Heart left ventricle (tissue), 16 donors: ENCODE measurements at places on chromosomes 4 and X. TPM values are rescaled to one million over a fixed set of nuclear protein-coding genes. Genes with fewer than 3 reads are reported as not detected.
A peak's percentile ranks its signal among the peaks of the same experiment; 100 is the strongest.

Gene F8
- total RNA-seq: 49.6 TPM

Gene RTL9
- 0.56 TPM for total RNA-seq

Gene UGT2B17
- total RNA-seq: not detected

Gene S100G
- not detected for total RNA-seq

DNA sequence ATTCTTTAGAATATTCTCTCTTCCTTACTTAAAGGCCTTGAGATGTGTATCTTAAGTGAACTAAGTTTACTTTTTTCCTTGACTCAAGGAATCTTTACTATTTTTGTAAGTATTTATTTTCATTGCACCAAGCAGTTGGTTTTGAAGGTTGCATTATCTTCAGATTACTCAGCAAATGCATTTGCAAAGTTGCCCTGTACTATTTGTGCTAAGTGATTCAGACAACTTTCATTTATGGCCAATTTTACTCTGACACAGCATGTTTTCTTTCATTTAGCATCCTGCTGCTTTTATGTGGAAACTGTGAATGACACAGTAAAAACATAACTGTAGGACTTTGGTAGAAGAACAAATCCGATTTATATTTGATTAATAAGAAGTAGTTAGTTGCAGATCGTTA lies 191.0 kb downstream of the CCSER1 start:
- no peak for DNase-seq

DNA sequence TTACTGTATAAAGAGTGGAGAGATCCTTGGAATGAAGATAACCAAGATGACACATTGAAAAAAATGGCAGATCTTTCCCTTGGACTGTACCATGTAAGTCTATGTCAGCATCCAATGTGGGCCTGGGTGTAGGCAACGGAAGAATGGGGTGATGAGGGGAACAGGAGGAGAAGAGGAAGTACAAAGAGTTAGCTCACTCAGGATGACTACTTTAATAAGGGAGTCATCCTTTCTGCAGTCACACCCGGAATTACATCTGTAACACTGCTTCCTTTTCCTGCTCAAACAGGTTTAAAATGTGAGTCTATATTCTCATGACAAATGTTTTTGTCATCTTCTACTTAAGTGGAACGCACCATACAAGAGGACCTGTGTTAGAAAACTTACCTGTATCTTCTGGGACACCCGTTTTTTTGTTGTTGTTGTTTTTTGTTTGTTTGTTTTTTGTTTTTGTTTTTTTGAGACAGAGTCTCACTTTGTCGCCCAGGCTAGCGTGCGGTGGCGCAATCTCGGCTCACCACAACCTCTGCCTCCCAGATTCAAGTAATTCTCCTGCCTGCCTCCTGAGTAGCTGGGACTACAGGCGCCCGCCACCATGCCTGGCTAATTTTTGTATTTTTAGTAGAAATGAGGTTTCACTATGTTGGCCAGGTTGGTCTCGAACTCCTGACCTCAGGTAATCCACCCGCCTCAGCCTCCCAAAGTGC lies 18.0 kb downstream of the HPSE start:
- DNase-seq: no peak

- no peak for DNase-seq
Measured at GRCh38 chrX:42515939-42516338, 262.0 kb downstream of the PPP1R2C start.

DNA sequence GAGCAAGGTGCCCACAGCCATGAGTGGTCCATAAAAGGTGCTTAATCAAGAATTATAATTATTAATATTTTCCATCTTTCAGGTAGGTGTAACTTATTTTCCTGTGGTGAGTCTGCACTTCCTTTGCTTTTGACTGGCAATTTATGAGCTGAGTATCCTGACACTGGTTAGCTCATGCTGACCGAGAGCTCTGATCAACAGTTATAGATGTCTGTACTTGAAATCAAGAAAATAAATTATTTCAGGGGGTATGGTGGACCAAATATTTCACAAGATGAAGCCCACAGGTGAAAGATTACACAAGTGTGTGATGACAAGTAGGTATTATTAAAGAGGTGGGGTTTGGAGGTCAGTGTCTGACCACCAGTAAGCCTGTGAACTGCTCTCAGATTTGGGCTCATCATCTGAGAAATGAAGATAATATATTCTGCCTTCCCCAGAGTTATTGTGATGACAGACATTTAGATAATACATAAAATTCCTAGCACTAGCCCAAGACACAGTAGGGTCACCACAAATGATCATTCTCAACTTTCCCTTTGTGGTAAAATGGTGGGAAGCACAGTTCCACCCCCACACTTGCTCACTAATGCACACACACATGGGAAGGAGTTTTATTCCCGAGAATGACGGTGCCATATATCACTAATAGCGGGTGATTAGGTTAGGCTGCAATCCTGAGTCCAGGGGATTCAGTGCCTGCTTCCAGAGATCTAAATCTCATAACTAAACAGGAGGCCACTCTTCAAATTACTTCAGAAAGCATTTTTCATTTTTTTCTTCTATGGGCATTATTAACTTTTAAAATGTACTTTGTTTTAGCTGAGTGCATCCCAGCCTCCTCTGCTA lies 34.0 kb upstream of the PACRGL start:
- DNase-seq: no peak

DNA sequence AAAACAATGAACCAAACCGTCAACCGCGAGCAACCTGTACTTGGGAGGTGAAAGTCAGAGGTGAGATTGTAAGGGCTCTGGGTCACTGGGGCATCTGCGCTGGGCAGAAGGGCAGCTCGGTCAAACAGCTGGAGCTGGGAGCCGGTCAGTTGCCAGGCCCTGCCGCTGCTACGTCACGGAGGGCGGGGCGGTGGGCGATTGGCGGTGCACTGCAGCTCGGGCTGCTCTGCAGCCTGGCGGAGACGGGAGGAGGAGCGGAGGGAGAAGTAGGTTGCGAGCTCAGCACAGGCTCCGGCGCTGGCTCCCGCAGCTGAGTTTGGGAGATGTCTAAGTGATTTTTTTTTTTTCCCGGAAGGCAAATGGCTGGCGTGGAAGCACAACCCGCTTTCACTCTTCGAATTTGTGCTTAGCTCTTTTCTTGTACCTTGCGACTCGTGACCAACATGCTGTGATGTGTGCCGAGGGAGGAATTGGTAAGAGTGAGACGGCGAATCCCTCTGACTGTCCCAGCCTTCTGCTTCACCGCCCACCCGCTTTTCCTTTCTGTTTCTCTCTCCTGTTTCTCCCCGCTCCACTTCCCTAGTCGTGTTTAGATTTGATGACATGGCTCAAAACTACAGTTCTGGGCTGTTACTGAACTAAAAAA lies at the start of gene ATP10D:
Gene ATP10D (plus strand): TSS at position 229 of the 646 bp plus-strand sequence. CDS start 27,266 bp downstream, outside the sequence.
- peak; percentile 98 for DNase-seq

- no peak for DNase-seq
Measured at GRCh38 chrX:6134255-6134654, 94.4 kb downstream of the NLGN4X start.

- DNase-seq: no peak
Measured at GRCh38 chrX:39421006-39421405, 619.7 kb downstream of the MID1IP1 start.

- DNase-seq: no peak
Measured at GRCh38 chr4:173424899-173425805, 26.2 kb upstream of the SCRG1 start.

- no peak for DNase-seq
Measured at GRCh38 chr4:42417550-42417949, 20.3 kb downstream of the SHISA3 start.

DNA sequence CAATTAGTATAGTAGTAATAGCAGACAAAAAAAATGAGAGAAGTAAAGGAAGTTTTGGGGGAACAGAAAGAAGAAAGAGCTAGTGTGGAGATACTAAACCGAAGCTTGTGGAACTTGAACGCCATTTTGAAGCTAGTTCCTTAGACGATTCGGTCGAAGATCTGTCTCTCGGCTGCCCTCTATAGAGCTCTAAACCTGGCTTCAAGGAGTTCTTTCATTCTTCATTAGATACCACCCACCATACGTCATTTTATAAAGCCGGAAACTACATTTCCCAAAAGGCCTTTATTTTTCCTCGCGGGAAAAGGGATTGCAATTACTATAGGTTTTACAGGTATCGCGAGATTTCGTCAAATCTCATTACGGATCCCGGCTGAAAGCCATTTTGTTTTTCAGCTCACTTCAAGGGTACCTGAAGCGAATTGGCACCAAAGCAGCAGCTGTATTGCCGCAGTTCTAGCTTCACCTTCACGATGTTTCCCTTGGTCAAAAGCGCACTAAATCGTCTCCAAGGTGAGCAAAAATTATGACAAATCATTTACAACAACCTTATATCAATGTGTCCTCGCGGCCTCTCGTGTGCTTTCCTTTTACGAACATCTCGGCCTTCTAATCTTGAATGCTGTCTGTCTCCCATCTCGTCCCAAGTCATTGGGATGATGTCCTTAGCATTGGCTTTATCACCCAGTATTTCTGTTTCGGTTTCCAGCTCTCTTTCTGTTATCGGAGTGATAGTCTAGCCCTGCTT lies at the start of gene COX7B:
Gene COX7B (plus strand): TSS at position 388 of the 748 bp plus-strand sequence. CDS start 86 bp downstream, at position 474.
- DNase-seq: peak; percentile 53

- DNase-seq: no peak
Measured at GRCh38 chr4:10534820-10535219, 77.6 kb upstream of the ZNF518B start.

DNA sequence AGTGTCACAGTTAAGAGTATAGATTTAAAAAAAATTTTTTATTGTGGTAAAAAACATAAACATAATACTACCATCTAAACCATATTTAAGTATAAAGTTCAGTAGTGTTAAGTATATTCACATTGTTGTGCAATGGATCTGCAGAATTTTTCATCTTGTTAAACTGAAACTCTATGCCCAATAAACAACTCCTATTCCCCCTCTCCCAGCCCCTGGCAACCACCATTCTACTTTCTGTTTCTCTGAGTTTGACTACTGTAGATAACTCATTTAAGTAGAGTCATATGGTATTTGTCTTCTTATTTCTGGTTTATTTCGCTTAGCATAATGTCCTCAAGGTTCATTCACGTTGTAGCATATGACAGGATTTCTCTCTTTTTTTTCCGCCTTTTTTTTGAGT lies 112.4 kb downstream of the PTTG2 start:
- no peak for DNase-seq

GRCh38 chrX:129510331-129510730 lies 13.0 kb downstream of the SMARCA1 start:
- DNase-seq: no peak

DNA sequence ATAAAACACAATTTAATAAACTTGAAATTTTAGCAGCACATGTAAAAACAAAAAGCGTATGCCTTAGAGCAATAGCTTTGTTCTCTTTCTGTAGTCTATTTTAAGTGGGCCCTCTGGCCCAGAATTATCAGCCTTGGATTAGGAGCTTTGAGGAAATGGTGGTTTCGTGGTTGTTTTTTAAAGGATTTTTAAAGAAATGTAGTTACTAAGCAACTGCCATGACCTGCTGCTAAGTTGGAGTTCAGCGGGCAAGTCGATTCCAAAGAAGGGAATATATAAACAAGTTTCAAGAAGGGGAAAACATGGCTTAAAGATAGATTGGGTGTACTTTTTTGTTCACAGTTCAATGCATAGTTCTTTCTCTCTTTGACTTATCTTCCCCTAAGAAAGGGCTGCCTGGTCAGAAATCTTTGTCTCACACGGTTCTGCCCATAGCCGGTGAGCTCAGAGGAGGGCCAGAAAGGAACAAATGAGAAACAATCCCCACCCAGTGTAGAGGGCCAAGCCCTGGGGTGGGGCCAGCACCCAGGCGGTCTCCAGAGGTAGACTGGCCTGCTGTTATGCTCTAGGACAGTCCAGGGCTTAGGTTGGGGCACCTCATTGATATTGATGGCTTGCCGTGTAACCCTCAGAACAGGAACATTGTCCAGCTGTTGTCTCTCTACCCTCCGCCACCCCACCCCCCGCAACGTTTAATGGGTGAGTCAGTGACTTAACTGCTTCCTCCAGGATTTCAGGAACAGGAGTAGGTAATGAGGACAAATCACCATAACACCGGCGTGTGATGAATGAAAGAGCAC lies 32.5 kb downstream of the DLG3 start:
- DNase-seq: no peak

- no peak for DNase-seq
Measured at GRCh38 chr4:185036019-185036418, 17.7 kb downstream of the HELT start.

- DNase-seq: no peak
Measured at GRCh38 chrX:143663755-143664154, 27.9 kb upstream of the SLITRK4 start.

DNA sequence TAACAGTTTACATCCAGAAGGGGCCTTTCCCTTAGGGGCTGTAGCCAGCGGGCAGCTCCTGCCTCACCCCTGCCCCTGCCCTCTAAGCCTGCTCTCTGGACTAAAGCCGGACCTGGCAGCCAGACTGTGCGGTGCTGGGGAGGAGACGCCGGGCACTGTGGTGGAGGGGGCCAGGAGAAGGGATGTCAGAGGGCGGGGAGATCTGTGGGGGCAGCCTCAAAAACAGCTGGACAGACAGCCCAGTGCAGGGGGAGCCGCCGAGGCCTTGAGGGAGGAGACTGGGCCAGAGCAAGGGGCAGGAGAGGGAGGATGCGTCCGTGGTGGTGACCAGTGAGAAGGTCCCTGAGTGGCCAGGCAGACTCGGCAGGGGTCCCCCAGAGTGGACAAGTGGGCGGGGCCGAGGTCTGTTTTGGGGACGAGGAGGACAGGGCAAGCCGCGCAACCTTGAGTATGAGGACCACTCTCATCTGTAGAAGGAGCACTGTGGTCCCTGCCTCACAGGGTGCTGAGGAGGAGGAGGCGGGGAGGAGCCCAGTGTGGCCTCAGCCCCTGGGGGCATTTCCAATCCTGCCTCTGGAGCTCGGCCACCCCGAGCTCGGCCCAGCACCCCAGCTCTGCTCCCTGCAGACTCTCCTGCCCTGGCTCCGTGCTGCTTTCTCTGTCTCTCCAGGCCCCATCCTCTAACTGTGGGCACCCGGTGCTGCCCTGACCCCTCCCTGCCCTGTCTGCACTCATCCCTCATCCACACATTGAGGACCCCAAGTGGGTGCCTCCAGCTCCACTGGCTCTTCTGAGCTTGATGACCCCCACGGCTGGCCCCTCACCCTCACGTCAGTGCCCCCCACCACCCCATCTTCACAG lies 59.2 kb upstream of the NKX1-1 start:
- DNase-seq: no peak

DNA sequence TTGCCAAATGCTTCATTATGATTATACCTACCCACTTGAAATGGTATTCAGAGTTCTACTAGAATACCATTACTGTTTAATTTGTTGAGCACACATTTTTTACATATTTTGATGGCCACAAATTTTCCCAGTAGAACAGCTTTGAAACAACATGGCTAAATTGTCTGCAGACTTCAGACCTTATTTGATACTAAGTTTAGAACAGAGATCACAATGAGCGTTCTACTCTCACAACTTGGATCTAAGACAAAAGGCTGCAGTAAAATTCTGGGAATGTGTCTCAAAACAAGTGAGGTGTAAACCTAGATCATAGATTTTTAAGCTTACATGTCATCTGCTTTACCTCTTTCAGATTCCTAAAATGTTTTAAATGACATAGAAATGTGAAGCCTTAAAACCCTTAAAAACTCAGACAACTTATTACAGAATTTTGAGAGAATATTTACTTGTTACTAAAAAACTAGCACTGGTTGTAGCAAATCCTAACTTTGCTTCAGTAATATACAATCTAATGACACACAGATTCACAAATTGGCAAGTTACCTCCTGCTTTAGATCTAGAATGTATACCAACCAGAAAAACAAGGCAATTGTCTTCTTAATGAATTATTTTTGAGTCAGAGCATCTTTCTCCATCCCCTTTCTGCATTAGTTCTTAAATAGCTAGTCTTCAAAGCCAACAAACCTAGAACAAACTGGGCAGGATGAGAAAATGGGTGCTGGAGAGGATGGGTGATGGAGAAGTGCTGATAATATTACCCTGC lies 243.3 kb downstream of the SLC7A11 start:
- no peak for DNase-seq
